ENCODE measurements at places on chromosomes 11 and 22.

DNA sequence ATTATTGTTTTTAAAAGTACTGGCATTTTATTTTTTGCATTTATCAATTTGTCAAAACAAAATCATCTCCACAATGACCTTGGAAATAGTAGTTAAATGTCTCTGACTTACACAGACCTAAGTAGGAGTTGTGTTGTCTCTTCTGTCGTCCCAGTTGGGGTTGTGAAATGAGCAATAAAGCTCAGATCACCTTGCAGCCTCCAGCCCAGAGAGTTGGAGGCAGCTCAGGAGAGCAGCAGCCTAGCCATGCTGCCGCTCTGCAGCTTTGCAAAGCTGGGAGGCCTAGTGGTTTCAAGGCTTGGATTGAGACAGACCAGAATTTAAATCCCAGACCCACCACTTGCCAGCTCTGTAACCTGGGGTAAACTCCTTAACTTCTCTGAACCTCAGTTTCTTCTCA is 65.2 kb upstream of the CRYBB3 start:
- DNase-seq: no peak

GRCh38 chr11:49432242-49432848 is 223.9 kb upstream of the FOLH1 start:
- DNase-seq: no peak

- DNase-seq: no peak
These were observed 428.9 kb upstream of the B3GAT1 start for GRCh38 chr11:134840945-134841344.

- DNase-seq: no peak
These were observed 806 bp downstream of the COA4 start for GRCh38 chr11:73875840-73876239.

Data from activated T-helper 1 cell treated with anti-CD3 and anti-CD28 coated beads, Interleukin-2, amount 50 U/mL, for 16 hours (primary cell).